ENCODE measurements at places on chromosomes 2 and 18. TPM values are rescaled to one million over a fixed set of nuclear protein-coding genes. Genes with fewer than 3 reads are reported as not detected.

DNA sequence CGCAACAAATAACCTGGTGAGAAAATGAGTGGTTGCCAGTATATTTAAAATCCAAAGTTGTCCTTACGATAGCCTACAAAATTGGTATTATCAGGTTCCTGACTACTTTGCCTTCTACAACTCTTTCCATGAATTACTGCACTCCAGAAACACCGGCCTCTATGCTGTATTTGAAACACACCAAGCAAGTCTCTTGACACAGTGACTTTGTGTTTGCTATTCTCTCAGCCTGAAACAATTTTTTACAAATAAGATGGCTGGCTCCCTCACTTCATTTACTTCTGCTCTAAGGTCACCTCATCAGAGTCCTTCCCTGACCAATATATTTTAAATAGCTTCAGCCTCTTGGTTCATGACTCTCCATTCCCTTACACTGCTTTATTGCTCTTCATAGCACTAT is 12.2 kb downstream of the KANSL1L start:
- no peak for DNase-seq
- no peak overlapping the region for H3K27ac ChIP-seq
- H3K27me3 ChIP-seq, result no peaks in the 10 kb centered on the region

GRCh38 chr2:33570681-33571080 is 28.4 kb downstream of the FAM98A start:
- no peak overlapping the region for H3K27ac ChIP-seq
- H3K27me3 ChIP-seq, result no peaks in the 10 kb centered on the region
- no peaks in the 10 kb centered on the region for H3K36me3 ChIP-seq
- H3K4me1 ChIP-seq, result no peaks in the 10 kb centered on the region
- no peak for DNase-seq
- no peak overlapping the region for H3K4me3 ChIP-seq

DNA sequence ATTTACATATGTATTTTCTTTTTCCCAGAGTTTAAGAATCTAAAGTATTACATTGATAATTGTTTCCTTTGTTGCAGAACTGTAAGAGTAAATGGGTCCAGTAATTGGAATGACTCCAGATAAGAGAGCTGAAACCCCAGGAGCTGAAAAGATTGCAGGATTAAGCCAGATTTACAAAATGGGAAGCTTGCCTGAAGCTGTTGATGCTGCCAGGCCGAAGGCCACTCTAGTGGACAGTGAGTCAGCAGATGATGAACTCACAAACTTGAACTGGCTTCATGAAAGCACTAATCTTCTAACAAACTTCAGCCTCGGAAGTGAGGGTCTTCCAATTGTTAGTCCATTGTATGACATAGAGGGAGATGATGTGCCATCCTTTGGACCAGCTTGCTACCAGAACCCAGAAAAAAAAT is 183.8 kb upstream of the STON1 start:
- no peaks in the 10 kb centered on the region for H3K27me3 ChIP-seq
- H3K4me1 ChIP-seq, result no peaks in the 10 kb centered on the region
- no peak overlapping the region for H3K4me3 ChIP-seq
- no peak overlapping the region for H3K27ac ChIP-seq
- DNase-seq, result peak; percentile 35
- H3K36me3 ChIP-seq, result no peaks in the 10 kb centered on the region

DNA sequence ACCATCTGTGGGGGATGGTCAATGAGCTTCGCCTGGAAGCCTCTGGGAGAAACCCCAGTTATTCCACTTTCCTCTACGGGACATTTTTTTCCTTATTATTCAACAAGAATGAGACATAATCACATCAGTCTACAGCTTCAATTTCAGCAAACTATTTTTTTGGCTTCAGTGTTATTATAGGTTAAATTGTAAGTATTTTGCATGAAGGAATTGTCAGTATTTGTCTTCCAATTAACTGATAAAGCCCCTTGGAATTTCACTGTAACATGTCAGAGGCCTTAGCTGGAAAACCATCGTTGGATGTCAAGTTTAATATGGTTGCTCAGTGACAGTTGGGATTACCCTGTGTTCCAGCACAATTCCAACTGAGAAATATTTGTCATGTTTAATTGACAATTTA is 480.9 kb upstream of the CHST9 start:
- no peak overlapping the region for H3K27ac ChIP-seq
- H3K27me3 ChIP-seq, result no peaks in the 10 kb centered on the region
- no peaks in the 10 kb centered on the region for H3K36me3 ChIP-seq
- no peaks in the 10 kb centered on the region for H3K4me1 ChIP-seq

GRCh38 chr2:237819231-237819630 is 20.7 kb downstream of the RBM44 start:
- no peak overlapping the region for H3K27ac ChIP-seq
- H3K36me3 ChIP-seq, result no peaks in the 10 kb centered on the region
- no peaks in the 10 kb centered on the region for H3K4me1 ChIP-seq
- no peaks in the 10 kb centered on the region for H3K27me3 ChIP-seq
- no peak for DNase-seq

- no peaks in the 10 kb centered on the region for H3K36me3 ChIP-seq
- H3K27me3 ChIP-seq, result no peaks in the 10 kb centered on the region
- H3K27ac ChIP-seq, result no peak overlapping the region
- no peak overlapping the region for H3K4me3 ChIP-seq
- no peak for DNase-seq
- H3K4me1 ChIP-seq, result no peaks in the 10 kb centered on the region
These were observed 49.7 kb upstream of the GLI2 start for GRCh38 chr2:120685974-120686297.

DNA sequence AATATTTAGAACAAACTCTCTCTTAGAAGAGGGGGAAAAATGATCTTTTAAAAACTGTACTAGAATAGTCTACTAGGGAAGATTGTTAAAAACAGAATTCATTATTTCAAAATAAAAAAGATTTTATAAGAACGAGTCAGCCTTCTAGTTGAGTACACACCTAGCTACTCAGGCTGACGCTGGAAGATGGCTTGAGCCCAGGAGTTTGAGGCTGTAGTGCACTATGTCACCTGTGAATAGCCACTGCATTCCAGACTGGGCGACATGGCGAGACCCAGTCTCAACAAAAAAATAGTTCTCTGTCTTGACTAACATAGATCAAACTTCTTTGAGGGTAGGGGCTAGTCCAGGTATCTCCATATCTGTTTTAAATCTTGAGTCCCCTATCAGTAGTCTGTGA is 33.9 kb downstream of the ERLEC1 start:
- H3K27ac ChIP-seq, result no peak overlapping the region
- H3K4me3 ChIP-seq, result no peak overlapping the region
- H3K36me3 ChIP-seq, result no peaks in the 10 kb centered on the region

- H3K4me1 ChIP-seq, result no peaks in the 10 kb centered on the region
- DNase-seq, result no peak
- H3K27me3 ChIP-seq, result no peaks in the 10 kb centered on the region
- H3K36me3 ChIP-seq, result no peaks in the 10 kb centered on the region
These were observed 13.1 kb downstream of the PID1 start for GRCh38 chr2:229257985-229258384.

GRCh38 chr2:19607400-19607799 is 249.0 kb upstream of the OSR1 start:
- H3K27me3 ChIP-seq, result no peaks in the 10 kb centered on the region
- H3K36me3 ChIP-seq, result no peaks in the 10 kb centered on the region
- H3K4me3 ChIP-seq, result no peak overlapping the region
- H3K4me1 ChIP-seq, result no peaks in the 10 kb centered on the region
- no peak overlapping the region for H3K27ac ChIP-seq
- DNase-seq, result no peak

- no peaks in the 10 kb centered on the region for H3K36me3 ChIP-seq
- H3K4me1 ChIP-seq, result no peaks in the 10 kb centered on the region
- DNase-seq, result no peak
- H3K27me3 ChIP-seq, result no peaks in the 10 kb centered on the region
- H3K27ac ChIP-seq, result no peak overlapping the region
These were observed 12.1 kb upstream of the COPS8 start for GRCh38 chr2:237073552-237073951.

GRCh38 chr2:233471291-233472035 is 95.1 kb downstream of the USP40 start:
- no peaks in the 10 kb centered on the region for H3K4me1 ChIP-seq
- H3K27ac ChIP-seq, result no peak overlapping the region
- no peak overlapping the region for H3K4me3 ChIP-seq
- DNase-seq, result peak; percentile 10

DNA sequence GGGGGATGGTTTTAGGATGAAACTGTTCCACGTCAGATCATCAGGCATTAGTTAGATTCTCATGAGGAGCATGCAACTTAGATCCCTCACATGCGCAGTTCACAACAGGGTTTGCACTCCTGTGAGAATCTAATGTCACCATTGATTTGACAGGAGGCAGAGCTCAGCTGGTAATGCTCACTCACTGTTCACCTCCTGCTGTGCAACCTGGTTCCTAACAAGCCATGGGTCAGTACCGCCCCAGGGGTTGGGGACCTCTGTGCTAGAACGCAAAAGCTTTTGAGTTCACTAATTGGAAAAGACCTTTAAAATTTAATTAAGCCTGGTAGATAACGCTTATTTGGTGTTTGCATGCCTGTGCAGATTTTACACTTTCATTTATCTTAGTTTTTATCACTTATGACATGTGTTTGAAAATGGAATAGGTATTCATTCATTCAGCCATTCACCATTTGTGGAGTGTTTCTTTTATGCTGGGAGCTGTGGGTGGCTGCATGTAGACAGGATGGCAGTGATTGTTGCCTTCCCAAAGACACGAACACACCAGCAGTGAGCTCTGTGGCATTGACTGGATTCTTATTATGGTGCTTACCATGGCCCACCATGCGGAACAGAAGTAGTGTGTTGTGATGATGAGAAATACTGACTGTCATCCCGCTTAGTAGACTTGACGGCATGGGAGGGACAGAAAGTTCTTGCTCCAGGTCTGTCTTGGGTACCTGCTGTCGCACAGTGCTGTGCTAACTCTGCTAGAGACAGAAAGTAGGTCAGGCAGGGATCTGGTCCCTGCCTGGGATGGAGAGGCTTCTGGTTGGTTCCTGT is 6.4 kb downstream of the RAB31 start:
- DNase-seq, result no peak
- no peak overlapping the region for H3K4me3 ChIP-seq
- no peaks in the 10 kb centered on the region for H3K4me1 ChIP-seq
- no peaks in the 10 kb centered on the region for H3K27me3 ChIP-seq

DNA sequence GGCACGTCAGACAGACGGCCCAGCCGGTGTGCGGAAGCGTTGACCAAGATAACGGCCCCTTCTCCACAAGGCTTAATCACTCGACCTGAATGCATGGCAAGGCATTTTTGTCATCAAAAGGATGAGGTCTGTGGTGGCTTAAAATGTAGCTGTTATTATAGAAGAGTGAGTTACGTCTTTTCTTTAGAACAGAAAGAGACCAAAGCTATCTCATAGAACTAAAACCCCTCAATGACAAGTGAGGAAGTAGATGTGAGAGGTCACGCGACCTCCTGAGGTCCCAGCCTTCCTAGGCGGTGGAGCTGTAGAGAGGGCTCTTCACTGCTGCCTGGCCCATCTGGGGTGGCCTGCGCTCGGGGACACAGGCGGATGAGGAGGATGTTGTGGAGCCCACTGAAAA is 75.7 kb downstream of the LDLRAD4 start:
- no peaks in the 10 kb centered on the region for H3K4me1 ChIP-seq
- DNase-seq, result no peak
- H3K36me3 ChIP-seq, result no peaks in the 10 kb centered on the region

DNA sequence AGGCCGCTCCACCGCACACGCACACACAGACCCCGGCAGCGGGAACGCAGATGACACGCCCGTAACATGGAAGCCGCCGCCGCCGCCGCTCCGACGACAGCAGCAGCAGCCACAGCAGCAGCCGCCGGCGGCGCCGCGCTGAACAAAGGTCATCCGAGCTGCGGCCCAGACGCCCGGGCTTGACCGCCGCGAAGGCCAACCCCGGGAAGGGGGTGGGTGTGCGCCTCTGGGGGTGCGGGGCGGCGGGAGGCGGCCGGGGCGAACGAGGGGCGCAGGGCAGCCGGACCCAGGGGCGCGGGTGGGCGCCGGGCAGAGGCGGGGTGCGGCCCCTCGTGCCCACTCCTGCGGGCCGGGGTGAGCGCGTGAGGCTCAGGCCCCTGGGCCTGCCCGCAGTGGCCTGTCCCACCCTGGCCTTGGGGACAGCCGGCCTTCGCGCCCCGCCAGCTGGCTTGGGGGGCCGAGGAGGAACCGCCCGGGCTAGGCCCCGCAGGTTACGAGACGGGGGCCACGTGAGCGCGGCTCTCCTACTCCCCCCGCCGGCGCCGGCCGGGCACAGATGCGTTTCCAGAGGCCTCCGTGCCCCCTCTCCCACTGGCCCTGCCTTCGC is 1.0 kb upstream of the ZNF532 start:
- H3K27ac ChIP-seq, result peak overlapping the region; percentile 83
- no peaks in the 10 kb centered on the region for H3K36me3 ChIP-seq
- H3K4me3 ChIP-seq, result peak overlapping the region; percentile 23
- H3K27me3 ChIP-seq, result no peaks in the 10 kb centered on the region

- H3K4me1 ChIP-seq, result no peaks in the 10 kb centered on the region
- H3K27ac ChIP-seq, result no peak overlapping the region
- H3K27me3 ChIP-seq, result no peaks in the 10 kb centered on the region
- no peaks in the 10 kb centered on the region for H3K36me3 ChIP-seq
- DNase-seq, result no peak
These were observed 172.0 kb upstream of the SPOPL start for GRCh38 chr2:138329591-138329990.

GRCh38 chr18:35050705-35051195 is 9.5 kb downstream of the MAPRE2 start:
- no peak for DNase-seq
- no peaks in the 10 kb centered on the region for H3K27me3 ChIP-seq
- H3K4me1 ChIP-seq, result no peaks in the 10 kb centered on the region

GRCh38 chr18:48861181-48861708 is 89.5 kb downstream of the SMAD7 start:
- no peak overlapping the region for H3K4me3 ChIP-seq
- no peak for DNase-seq
- no peaks in the 10 kb centered on the region for H3K27me3 ChIP-seq
- H3K27ac ChIP-seq, result no peak overlapping the region
- no peaks in the 10 kb centered on the region for H3K4me1 ChIP-seq
- H3K36me3 ChIP-seq, result no peaks in the 10 kb centered on the region

DNA sequence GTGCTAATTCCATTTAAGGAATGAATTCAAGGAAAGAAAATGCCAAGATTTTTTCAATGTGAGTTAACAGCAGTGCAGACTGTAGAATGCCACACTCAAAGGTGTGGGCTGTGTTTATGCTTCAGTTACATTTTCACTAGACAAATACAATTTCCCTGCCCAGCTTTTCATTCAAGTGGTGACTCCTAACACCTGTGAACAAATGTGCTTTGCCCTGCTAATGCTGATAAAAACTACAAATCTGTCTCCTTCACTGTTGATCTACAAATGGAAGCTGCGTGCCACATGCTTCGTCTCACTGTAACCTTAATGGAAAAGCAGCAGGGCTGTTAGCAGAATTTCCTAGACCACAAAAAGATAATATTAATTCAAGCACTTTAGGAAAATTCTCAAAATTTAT is 19.8 kb upstream of the TCF4 start:
- H3K27me3 ChIP-seq, result no peaks in the 10 kb centered on the region
- H3K27ac ChIP-seq, result no peak overlapping the region
- H3K4me1 ChIP-seq, result no peaks in the 10 kb centered on the region
- no peak overlapping the region for H3K4me3 ChIP-seq
- no peak for DNase-seq
- H3K36me3 ChIP-seq, result no peaks in the 10 kb centered on the region

- no peak overlapping the region for H3K4me3 ChIP-seq
- no peaks in the 10 kb centered on the region for H3K4me1 ChIP-seq
- no peak for DNase-seq
- H3K27me3 ChIP-seq, result no peaks in the 10 kb centered on the region
- no peaks in the 10 kb centered on the region for H3K36me3 ChIP-seq
These were observed 18.7 kb upstream of the DUSP2 start for GRCh38 chr2:96163768-96164429.

Gene PTPRN
- 1.9 TPM for total RNA-seq

Gene LOXL3
- total RNA-seq, result 4.7 TPM

Gene SLC4A1AP
- total RNA-seq, result 17.1 TPM

Gene AKAIN1
- not detected for total RNA-seq

Gene HJURP
- total RNA-seq, result 40.8 TPM
